Stimulated activated CD4-positive, alpha-beta T cell treated with anti-CD3 and anti-CD28 coated beads, Interleukin-2, amount 100 ng/mL, for 48 hours (primary cell): ENCODE measurements at places on chromosomes 6 and 20.

- no peak for DNase-seq
Measured at GRCh38 chr6:126102358-126102757, 116.0 kb downstream of the TRMT11 start.

DNA sequence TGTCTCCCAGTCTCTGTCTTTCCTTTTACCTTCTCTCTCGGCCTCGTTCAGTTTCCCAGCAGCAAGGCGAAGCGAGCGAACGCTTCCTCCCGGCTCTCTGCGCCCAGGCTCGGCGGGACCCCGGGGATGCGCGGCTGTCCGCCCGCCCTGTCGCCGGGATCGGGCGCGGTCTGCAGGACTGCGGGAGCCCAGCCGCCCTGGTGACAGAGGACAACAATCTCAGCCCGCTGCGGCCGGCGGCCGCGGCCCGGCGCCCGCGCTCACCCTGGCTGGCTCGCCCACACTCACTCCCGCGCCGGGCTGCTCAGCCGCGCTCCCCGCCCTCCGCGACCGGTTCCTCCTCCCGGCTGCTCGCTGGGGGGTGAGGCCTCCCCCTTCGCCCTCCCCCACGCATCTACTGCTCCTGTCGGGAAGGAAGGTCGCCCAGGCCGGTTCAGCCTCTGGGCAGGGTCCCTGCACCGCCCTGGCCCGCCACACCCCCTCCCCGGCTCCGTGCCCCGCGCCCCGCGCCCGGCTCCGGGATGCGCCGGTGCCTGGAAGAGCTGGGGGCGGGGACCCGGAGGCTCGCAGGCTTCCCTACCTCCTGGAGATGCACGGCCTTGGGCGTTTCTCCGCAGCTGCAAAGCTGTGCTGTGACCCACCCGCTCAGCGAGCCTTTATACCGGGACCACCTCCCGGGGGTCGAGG is 410 bp downstream of the SYNE1 start:
- no peak for DNase-seq

DNA sequence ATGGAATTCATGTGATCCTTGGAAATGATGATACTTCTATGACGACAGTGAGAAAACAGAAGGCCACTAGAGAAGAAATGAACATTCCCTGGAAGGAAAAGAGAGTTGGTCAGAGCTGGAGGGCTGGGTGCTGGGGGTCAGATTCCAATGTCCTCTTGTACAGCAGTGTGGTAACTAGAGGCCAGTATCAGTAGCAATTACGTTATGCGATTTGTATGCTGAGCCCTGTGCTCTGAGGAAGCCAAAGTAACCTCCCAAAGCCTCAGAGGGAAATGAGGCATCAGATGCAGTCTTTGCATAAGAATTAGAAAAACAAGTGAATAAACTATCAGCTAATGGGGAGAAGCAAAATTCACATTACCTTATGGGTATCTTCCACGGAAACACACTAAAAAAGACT is 65.5 kb upstream of the SLC4A11 start:
- DNase-seq, result no peak

DNA sequence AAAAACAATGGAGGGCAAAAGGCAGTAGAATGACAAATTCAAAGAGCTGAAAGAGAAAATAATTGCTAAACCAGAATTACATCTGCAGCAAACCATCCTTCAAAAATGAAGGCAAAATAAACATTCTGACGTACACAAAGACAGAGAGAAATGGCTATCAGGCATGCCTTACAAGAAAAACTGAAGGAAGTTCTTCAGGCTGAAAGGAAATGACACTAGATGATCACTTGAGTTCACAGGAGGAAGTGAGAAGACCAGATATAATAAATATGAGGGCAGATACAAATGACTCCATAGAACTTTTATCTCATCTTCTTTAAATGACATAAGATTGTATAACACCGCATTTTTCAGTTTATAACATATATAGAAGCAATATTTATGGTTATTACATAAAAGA is 30.0 kb downstream of the DZANK1 start:
- DNase-seq, result no peak

- DNase-seq, result no peak
Measured at GRCh38 chr6:111992851-111993250, 61.1 kb upstream of the CCN6 start.

DNA sequence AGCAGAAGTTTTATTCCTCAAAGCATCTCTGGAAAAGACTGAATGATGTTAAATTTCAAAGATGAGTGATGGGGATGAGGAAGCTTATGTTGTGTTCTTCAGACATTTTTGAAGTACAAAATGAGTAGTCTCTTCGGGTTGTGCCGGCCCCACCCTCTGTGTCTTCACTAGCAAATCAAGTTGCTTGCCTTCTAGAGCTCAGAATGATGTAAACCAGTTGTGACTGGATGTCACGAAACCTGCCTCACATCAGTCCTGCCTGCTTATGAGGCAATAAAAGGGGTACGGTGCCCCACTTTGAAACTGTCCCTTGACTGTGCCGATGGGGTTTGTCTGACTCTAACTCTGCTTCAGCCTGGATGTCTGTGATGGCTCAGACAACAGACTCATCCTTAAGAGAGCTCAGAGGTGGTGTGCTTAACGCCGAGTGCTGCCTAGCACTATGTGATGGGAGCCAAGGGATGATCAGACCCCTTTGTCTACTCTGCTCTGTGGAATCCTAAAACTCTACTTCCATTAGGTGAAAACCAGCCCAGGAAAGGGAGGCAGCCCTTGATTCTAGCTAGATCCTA is 19.0 kb downstream of the TOMM34 start:
- DNase-seq, result no peak

GRCh38 chr20:57438552-57438951 is 47.4 kb downstream of the RBM38 start:
- no peak for DNase-seq

DNA sequence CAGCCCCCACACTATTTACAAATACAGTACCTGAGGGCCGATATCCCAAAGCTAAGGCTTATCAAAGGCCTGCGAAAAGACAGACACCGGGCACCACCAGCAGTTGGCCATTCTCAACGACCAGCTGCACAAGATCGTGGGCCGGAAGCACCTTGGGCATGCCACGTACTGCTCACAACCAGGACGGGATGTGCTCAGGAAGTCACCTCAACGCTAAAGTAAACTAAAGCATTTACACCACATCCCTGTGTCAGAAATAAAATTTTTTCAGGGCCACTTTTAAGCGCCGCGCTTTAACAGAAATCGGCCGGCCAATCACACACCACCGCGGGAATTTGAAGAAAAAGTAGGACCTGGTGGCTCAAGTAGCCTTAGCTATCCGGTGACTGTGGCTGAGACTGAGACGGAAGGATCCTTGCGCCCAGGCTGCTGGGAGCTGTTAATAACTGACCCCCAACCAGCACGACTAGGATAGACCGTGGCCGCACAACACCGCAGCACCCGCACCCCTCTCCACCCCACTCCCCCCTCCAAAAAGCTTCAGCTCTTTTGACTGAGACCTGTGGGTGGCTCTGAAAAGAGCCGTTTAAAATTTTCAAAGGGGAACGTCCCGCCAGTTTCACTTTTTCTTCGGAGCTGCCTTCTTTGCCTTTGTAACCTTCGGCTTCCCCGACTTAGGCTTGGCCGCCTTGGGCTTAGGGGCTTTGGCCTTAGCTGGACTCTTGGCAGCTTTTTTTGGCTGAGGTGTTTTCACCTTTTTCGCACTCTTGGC is 131.2 kb upstream of the BTN3A2 start:
- DNase-seq, result peak; percentile 76

GRCh38 chr6:14775528-14775927 is 470.3 kb upstream of the JARID2 start:
- no peak for DNase-seq

DNA sequence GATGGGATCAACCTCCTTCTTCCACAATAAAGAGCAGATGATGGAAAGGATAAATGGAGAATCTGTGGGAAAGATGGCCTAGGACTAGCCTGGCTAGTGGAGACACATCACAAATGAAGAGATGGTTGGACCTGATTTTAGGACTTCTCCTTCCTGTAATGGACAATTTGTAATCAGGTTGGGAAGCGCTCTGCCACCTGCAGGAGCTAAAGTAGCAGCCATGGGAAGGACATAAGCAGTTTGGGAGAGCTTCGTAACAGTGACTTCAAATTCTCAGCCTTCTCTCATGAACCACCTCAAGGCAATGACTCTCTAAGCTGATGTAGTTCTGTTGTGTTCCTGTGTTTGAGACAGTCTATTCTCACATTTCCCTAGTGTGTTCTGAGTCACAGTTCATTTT is 137.9 kb upstream of the BMP2 start:
- no peak for DNase-seq

- peak; percentile 37 for DNase-seq
Measured at GRCh38 chr6:111764238-111765175, 108.7 kb downstream of the FYN start.

DNA sequence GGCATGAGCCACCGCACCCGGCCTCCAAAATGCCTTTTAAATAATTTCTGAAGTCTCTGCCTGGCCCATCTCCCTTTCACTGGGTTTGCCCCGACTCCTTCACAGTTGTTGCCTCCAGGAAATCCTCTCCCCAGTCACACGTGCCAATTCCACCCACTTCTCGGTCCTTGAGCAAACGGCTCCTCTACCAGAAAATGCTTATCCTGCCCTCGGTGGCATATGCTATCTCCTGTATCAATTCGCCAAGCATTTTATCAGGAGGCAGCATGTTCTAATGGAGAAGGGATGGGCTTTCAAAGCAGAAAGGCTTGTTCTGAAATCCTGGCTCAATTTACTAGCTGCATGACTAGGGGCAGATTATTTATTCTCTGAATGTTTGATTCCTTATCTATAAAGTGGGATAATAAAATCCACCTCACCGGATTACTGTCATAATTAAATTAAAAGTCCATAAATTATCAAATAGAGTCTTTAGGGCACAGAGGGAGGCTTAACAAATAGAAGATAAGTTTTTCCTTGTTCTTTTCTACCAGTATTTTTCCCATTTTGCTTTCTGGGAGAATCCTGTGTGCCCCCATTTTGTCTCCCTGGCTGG is 66.3 kb downstream of the PPP1R3G start:
- DNase-seq, result no peak

DNA sequence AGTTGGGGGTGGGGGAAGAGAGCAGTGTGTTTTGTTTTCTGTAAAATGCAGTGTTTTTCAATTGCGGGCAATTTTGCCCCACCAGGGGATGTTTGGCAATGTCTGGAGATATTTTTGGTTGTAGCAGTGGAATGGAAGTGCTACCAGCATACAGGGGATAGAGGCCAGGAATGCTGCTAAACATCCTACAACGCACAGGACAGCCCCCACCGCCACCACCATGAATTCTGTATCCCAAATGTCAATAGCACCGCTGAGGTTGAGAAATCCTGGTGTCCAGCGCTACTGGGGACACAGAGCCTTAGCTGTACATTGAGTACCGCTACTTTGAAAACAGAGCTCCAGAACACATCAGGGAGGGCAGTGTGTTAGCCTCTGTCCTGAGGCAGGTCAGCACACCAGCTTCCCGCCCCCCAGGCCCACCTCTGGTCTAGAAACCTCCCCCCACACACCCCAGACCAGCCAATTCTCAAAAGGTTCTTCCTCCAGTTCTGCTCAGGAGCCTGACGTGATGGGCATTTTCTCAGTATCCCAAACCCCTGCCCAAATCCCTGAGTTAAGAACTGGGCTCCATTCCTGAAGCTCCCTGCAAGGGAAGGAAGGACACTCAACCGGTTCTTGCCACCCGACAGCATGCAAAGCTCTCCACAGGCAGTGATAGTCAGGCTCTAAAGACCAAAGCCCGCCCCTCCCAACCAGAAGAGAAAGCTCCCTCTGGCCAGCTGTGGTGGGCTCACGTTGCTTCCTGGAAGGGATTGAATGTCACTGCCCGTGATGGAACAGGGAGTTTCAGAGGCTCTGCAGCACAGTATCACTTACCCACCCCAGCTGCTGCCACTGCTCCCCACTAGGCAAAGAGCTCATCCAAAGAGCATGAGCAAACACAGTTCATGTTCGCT is 321.5 kb upstream of the JARID2 start:
- DNase-seq, result no peak

DNA sequence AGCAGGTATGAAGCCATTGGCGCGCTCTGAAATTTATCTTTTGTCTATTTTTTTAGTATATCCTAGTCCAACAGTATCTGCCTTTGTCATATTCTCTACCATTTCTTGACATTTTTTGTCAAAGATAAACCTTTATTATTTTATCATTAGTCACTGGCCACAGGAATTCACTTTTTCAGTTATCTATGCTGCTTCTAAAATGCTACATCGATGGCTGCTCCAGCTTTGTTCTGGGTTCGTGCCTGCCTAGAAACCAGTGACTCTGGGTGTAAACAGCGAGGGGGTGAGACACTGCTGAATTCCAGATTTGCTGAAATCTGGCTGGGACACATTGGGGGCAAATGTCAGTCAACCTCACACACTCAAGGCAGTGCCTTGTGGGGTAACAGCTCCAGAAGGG is 193.4 kb downstream of the CDC5L start:
- no peak for DNase-seq

- no peak for DNase-seq
Measured at GRCh38 chr6:15747354-15747883, 84.6 kb upstream of the DTNBP1 start.

DNA sequence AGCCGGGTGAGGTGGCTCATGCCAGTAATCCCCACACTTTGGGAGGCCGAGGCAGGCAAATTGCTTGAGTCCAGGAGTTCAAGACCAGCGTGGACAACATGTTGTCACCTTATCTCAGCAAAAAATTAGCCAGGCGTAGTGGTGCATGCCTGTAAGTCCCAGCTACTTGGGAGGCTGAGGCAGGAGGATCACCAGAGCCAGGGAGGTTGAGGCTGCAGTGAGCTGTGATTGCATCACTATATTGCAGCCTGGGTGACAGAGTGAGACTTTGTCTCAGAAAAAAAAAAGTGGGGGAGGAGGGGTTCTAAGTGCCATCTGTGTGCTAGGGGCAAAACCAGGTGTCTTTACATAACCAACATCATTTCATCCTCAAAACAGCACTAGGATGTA is 48.3 kb downstream of the CDK5RAP1 start:
- DNase-seq, result no peak

DNA sequence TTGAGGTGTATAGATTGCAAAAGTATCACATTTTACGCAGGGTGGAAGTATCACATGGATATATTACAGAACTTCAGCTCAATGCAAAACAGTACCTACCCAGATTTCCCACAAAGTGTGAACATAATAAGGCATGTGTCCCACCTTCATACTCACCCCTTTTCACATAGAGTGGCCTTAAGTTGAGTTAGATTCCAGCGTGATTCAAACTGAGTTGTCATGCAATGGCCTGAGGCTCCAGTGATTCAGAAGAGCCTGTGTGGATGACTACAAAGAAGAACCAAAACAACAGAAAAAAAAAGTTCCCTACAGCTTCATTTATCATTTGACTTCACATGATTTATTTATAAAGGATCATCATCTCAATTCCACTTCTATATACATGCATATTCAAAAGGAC is 309.7 kb downstream of the SLC35F1 start:
- DNase-seq, result no peak
